Activated T-cell treated with anti-CD3 and anti-CD28 coated beads, Interleukin-2, amount 50 U/mL, for 72 hours (primary cell): ENCODE measurements at places on chromosomes 4 and X. TPM values are rescaled to one million over a fixed set of nuclear protein-coding genes. Genes with fewer than 3 reads are reported as not detected.

- no peak for DNase-seq
Measured at GRCh38 chr4:151226004-151226932, 50.7 kb upstream of the PRSS48 start.

- no peak for DNase-seq
Measured at GRCh38 chrX:2723286-2723879, 28.5 kb upstream of the XG start.

GRCh38 chr4:83207497-83208101 lies 77.0 kb downstream of the COQ2 start:
- DNase-seq, result no peak

- no peak for DNase-seq
Measured at GRCh38 chr4:184400375-184400870, 73.9 kb downstream of the IRF2 start.

DNA sequence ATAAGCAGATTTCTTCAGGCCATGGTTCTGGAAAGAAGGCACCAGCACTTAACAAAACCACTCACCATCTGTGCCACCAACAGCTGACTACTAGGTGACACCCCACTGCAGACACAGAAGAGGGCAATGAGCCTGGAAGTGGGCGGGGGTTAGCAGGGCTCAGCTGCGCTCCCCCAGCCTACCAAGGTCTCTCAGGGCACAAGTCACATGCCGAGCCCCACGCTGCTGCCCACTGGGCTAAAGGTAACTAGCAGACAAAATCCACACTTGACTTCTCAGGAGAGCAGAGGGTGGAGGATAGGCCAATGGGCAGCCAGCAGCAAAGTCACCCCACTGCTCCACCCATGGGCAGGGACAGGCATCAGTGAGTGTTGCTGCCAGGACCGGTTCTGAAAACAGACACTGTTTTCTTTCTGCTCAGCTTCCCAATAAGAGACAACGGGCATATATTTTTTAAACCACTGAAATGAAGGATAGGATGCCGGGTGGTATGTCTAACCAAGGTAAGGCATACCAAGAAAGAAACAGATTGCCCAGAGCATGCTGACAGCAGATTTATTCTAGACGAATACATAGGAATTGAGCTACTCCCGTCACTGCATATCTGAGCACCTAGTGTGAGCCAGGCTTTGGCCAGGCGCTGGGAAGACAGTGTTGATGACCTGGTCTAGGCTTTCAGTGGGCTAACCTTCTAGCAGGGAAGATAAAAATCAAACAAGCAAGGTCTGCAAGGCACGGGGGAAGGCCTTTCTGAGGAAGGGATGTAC lies 20.1 kb downstream of the ACSL1 start:
- DNase-seq, result no peak

- no peak for DNase-seq
Measured at GRCh38 chr4:6929812-6930464, 20.3 kb downstream of the TBC1D14 start.

DNA sequence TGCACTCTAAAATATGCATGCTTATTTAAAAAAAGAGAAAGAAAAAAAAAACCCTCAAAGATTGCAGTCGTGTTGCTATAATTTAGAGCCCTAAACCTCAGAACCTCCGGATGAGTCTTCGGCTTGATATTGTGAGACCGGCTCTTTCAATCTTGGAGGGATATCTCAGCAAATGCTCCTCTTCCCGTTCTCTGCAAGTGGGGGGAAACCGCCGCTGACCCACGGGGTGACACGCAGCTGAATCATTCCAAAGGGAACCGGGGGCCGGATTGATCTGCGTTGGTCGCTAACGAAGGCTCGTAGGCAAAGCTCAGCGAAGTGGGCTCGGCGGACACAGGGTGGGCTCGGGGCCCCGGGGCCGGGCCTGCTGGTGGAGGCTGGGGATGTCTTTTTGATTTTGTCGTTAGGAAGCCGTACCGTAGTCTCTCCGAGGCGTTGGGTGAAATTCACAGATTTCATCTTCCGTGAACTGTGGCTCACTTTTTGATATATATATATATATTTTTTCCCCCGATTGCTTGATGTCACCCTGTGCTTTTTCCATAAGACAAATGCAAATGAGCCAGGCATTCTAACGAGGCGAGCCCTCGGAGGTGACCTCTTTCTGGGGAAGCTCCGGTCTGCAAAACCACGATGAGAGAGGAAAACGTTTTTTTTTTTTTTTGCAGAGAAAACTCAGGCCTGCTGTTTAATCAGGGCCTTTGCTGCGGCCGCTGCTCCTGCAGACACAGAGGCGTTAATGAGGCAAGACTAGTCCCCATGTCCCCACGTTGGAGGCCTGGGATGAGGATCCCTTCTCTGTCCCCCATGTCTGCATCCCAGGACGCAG lies 110.7 kb upstream of the PPP2R3B start:
- DNase-seq, result no peak

GRCh38 chrX:123830309-123830708 lies 29.5 kb upstream of the XIAP start:
- no peak for DNase-seq

GRCh38 chr4:26503844-26504243 lies 13.6 kb upstream of the CCKAR start:
- no peak for DNase-seq

Gene VEGFD
- not detected for total RNA-seq

Gene KLKB1
- total RNA-seq, result 1.2 TPM

Gene MAPK10
- 0.49 TPM for total RNA-seq

Gene DIPK2B
- not detected for total RNA-seq

Gene TXK
- 37.8 TPM for total RNA-seq

Gene IRS4
- not detected for total RNA-seq

Gene LRIT3
- 0.46 TPM for total RNA-seq

Gene UCP1
- not detected for total RNA-seq
